ENCODE measurements at places on chromosomes 1 and 21. TPM values are rescaled to one million over a fixed set of nuclear protein-coding genes. Genes with fewer than 3 reads are reported as not detected.
A peak's percentile ranks its signal among the peaks of the same experiment; 100 is the strongest.

DNA sequence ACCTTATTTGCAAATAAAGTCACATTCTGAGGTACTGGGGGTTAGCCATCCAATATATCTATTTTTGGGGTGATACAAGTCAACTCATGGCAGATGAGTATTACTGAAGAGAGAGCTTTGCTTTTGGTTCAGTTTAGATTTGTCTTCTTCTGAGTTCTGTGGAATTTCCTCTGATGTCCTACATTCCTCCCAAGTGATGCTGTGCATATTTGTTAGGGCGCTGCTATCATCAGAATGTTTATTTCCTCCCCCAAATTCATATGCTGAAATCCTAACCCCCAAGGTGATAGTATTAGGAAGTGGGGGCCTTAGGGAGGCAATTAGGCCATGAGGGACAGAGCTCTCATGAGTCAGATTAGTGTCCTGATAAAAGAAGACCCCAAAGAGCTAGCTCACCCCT is 96.2 kb upstream of the WLS start:
- ATAC-seq: no peak

GRCh38 chr1:218496561-218496960 is 151.4 kb downstream of the TGFB2 start:
- ATAC-seq: peak; percentile 95

DNA sequence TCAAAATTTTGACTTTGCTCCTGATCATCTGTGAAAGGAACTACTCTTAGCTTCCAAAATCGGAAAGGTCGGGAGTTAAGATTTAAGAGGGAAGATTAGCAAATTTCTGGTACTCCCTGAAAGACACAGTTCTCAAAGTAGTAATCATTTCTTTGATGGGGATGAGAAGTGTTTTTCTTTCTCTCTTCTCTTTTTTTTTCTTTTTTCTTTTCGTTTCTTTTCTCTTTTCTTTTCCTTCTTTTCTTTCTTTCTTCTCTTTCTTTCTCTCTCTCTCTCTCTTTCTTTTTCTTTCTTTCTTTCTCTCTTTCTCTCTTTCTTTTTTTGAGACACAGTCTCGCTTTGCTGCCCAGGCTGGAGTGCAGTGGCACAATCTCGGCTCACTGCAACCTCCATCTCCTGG is 5.1 kb upstream of the RAB29 start:
- no peak for ATAC-seq

- ATAC-seq: no peak
Measured at GRCh38 chr1:201636097-201636496, 97.2 kb downstream of the NAV1 start.

DNA sequence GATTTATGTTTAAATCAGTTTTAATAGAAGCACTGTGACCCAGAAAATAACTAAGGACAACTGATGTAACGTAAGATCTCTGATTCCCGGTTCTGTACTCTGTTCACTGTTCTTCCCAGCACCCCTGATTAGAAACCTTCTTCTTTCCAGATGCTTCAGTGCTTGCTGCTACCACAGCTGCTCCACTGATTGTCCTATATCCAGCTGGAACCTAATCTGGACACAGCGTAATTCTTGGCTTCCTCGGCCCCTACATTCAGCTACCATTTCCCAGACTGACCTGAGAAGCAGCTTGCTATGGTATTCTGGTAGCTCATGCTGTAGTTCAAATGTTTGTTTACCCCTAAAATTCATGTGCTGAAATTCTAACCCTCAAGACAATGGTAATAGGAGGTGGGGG is 302.7 kb downstream of the GRIK1 start:
- ATAC-seq: no peak

- ATAC-seq: no peak
Measured at GRCh38 chr21:39837861-39838359, 29.3 kb upstream of the PCP4 start.

- no peak for ATAC-seq
Measured at GRCh38 chr1:218666263-218666662, 321.1 kb downstream of the TGFB2 start.

- peak; percentile 8 for ATAC-seq
Measured at GRCh38 chr1:153610811-153611301, 2.1 kb downstream of the S100A16 start.

The SIM2 gene
- total RNA-seq: 18.3 TPM

The DCST1 gene
- 0.32 TPM for total RNA-seq

The MYOG gene
- not detected for total RNA-seq

The FAM72A gene
- 4.2 TPM for total RNA-seq
